ENCODE measurements at places on chromosomes 13 and 19.

DNA sequence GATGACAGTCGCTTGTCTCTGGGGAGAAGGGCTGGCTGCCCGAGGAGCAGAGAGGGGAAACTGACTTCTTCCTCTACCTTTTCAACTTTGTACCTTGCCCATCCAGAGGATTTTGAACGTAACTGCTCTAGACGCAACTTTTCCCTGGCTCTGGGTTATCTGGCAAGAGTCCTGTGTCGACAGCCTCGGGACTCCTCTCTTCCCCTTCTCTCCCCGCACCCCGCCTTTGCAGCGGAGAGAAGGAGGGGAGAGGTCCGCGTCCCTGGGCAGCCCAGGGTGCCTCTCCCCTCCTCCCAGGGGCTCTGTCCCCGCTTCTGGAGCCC is 574 bp downstream of the SH3GL1 start:
- DNase-seq, result no peak

DNA sequence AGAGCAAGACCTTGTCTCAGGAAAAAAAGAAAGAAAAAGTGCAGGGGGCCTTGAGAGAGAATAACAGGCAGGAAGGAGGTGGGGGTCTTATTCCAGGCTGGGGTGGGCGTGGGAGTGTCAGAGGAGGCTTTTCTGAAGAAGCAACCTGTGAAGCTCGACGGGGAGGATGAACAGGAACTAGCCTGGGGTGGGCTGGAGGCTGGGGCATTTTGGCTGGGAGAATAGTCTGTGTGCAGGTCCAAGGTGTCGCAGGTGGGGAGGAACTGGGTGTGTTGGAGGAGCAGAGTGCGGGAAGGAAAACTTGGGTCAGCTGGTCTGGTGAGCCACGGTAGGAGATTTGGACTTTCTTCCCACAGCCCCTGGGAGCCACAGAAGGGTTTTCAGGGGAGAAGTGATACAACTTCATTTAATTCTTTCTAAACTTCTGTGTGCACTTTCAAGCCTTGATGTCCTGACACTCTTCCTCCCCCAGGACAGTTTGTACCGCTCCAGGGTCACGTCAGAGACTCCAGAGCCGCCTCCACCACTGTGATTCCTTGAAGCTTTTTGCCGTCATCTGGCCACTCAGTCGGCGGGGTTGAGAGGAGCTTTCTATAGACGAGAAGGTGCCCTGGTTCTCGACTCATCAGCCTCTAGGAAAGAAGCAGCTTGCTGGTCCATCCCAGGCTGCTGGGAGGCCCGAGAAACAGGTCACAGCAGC is 138.7 kb downstream of the SIPA1L3 start:
- no peak for DNase-seq

DNA sequence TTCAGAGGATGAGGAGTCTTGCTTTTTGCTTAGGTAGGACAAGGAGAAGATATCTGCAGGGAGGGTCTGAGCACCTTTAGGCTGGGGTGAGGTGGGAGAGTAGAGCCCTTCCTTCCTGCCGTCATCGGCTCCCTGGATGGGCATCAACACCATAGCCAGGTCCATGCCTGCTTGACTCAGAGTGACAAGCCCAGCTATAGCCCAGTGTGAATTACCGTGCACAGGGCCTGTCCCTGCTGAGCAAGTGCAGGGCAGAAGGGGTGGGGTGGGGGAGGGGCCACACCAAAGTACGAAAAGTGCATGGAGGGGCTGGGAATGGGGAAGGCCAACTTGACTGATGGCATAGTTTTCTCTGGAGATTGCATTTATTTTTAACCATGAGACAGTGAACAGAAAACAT is 30.3 kb upstream of the RNF113B start:
- DNase-seq, result no peak

DNA sequence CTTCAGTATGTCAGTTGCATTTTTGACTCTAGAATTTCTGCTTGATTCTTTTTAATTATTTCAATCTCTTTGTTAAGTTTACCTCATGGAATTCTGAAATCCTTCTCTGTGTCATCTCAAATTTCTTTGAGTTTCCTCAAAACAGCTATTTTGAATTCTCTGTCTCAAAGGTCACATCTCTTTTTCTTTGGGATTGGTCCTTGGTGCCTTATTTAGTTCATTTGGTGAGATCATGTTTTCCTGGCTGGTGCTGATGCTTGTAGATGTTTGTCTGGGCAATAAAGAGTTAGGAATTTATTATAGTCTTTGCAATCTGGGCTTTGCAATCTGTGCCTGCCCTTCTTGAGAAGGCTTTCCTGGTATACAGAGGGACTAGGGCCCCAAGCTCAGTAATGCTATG is 18.5 kb upstream of the KBTBD7 start:
- no peak for DNase-seq

DNA sequence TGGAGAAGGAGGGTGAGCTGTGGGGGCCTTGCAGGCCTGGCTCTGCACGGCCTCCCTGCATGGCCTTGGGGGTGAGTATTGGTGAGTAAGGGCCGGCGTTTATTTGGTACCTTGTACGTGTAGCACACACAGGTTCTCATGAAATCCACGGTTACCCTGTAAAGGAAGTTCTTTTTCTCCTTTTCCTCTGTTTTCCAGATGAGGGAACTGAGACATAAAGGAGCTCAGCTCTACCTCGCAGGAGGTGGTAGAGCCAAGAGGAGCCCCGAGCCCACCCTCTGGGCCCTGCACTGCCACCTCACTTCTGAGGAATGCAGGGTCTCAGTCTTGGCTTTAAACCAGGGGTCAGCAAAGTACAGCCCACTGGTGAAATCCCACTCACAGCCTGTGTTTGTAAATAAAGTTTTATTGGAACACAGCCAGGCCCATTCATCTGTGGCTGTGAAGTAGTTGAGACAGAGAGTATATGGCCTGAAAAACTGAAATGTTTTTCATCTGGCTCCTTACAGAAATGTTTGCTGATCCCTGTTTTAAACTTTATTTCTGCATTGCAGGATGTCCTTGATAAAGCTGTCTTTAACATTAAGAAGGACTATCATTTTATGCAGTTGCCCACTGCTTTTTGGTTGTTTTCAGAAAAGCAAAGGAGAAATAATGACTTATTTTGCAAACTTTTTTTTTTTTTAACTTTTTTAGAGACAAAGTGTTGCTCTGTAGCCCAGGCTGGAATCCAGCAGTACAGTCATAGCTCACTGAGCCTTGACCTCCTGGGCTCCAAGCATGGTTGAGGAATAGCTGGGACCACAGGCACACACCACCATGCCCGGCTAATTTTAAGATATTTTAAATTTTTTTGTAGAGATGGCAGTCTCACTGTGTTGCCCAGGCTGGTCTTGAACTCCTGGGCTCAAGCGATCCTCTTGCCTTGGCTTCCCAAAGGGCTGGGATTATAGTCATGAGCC is 6.4 kb downstream of the EPN1 start:
- DNase-seq, result no peak

GRCh38 chr19:7083076-7083956 is 13.8 kb downstream of the ZNF557 start:
- DNase-seq, result no peak

GRCh38 chr19:3868770-3869456 is at the start of gene ZFR2:
Gene ZFR2 (minus strand): TSS chr19:3869038. CDS start chr19:3869017, 21 bp downstream.
- DNase-seq, result no peak

GRCh38 chr19:38892841-38893240 is 6.6 kb downstream of the SIRT2 start:
- no peak for DNase-seq

- no peak for DNase-seq
Measured at GRCh38 chr19:52923778-52924593, 758 bp upstream of the ZNF888 start.

GRCh38 chr19:55554302-55554701 is 9.0 kb upstream of the SBK3 start:
- no peak for DNase-seq

- peak; percentile 17 for DNase-seq
Measured at GRCh38 chr13:35978607-35979316, 152.4 kb downstream of the DCLK1 start.

GRCh38 chr13:73741742-73742141 is 392.5 kb downstream of the KLF12 start:
- no peak for DNase-seq

DNA sequence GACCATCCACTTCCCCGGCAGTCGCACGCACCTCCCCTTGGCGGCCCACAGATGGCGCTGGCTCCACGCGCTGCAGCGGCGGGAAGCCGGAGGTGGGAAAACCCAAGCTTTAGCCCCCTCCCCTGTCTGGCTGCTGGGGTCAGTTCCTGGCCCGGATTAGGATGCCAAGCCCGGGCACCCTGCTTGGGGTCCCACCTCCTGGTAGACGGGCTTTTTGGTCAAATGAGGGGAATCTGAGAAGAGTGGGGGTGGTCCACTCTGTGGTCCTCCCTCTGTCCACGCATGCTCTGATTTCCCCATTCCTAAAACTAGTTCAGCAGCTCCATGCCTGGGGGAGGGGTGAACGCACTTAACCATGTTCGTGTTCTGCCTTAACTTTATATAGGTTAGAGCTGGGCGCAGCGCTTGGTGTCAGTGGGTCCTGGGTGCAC is 8.1 kb upstream of the ADGRE2 start:
- peak; percentile 32 for DNase-seq
